ENCODE measurements at places on chromosomes 2 and 18. TPM values are rescaled to one million over a fixed set of nuclear protein-coding genes. Genes with fewer than 3 reads are reported as not detected.
A peak's percentile ranks its signal among the peaks of the same experiment; 100 is the strongest.

- H3K4me1 ChIP-seq, result peaks cover 9% of the 10 kb centered on the region
- no peak overlapping the region for H3K4me3 ChIP-seq
- DNase-seq, result no peak
- H3K27me3 ChIP-seq, result no peaks in the 10 kb centered on the region
Observed at GRCh38 chr2:61326423-61326822, 144.5 kb downstream of the USP34 start.

DNA sequence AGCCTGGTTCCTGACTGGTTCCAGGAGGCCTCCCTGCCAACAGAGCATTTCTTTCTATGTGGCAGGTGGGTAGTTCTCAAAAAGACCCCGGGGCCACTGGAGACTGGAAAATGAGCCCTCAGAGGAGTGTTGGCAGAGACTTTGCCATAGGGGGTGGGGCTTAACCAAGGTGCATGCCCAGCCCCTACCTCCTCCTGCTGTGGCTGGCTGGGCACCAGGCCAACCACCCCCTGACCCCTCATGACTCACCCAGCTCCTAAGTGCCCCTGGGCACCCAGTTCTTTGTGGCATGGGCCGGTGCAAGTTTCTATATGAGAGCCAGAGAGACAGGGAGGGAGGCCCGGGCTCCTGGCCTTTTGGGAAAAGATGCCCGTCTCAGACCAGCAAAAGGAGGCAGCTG, 98.2 kb upstream of the SMAD2 start:
- H3K4me3 ChIP-seq, result no peak overlapping the region
- H3K36me3 ChIP-seq, result no peaks in the 10 kb centered on the region
- H3K4me1 ChIP-seq, result peaks cover 20% of the 10 kb centered on the region
- H3K27ac ChIP-seq, result no peak overlapping the region
- no peaks in the 10 kb centered on the region for H3K27me3 ChIP-seq
- DNase-seq, result no peak

DNA sequence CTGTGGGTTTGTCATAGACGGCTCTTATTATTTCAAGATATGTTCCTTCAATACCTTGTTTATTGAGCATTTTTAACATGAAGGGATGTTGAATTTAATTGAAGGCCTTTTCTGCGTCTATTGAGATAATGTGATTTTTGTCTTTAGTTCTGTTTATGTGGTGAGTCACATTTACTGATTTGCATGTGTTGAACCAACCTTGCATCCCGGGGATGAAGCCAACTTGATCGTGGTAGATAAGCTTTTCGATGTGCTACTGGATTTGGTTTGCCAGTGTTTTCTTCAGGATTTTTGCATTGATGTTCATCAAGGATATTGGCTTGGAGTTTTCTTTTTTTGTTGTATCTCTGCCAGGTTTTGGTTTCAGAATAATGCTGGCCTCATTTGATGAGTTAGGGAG, 60.5 kb downstream of the GTF3C3 start:
- no peak overlapping the region for H3K4me3 ChIP-seq
- no peak for DNase-seq
- H3K27me3 ChIP-seq, result no peaks in the 10 kb centered on the region
- H3K27ac ChIP-seq, result no peak overlapping the region

GRCh38 chr2:194464964-194465638, 1191.9 kb upstream of the SLC39A10 start:
- H3K36me3 ChIP-seq, result no peaks in the 10 kb centered on the region
- H3K4me3 ChIP-seq, result no peak overlapping the region
- H3K27me3 ChIP-seq, result peaks cover 2% of the 10 kb centered on the region

- DNase-seq, result no peak
- H3K4me3 ChIP-seq, result no peak overlapping the region
- H3K27ac ChIP-seq, result no peak overlapping the region
- no peaks in the 10 kb centered on the region for H3K36me3 ChIP-seq
- peaks cover 20% of the 10 kb centered on the region for H3K27me3 ChIP-seq
Observed at GRCh38 chr2:130887643-130888042, 50.9 kb downstream of the ARHGEF4 start.

GRCh38 chr2:8595811-8596600, 85.8 kb upstream of the ID2 start:
- no peak overlapping the region for H3K4me3 ChIP-seq
- H3K27me3 ChIP-seq, result peaks cover 5% of the 10 kb centered on the region
- H3K27ac ChIP-seq, result no peak overlapping the region
- peaks cover 3% of the 10 kb centered on the region for H3K4me1 ChIP-seq
- H3K36me3 ChIP-seq, result no peaks in the 10 kb centered on the region

DNA sequence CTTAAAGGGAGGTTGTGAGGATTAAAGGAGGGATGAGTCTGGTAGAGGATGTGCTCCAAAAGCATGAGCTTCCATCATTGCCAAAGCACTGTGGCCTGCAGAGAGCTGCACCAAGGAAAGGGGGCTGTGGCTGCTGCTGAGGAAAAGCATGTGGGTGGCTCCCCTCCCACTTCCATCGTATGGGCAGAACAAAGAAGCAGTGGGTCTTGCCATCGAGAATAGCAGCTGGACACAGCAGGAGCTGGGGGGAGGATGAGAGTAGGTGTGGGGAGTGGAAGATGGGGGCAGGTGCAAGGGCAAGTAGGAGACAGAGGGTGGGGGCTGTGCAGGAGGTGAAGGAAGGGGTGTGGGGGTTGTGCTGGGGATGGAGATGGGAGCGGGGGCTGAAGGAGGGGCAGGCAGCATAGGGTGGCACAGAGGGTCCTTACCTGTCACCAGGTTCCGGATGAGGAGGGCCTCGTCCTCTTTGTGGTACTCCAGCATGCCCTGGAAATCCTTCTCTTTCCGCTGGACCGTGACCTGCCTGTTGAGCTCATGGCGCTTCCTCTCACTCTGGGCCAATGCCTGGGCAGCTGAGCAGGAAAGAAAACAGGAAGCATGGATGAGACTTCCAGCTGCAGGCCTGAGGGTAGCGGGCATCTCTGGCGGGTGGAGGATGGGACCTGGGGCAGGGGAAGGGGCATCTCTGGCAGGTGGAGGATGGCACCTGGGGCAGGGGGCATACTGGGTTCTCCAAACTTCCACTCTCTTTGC, 33.6 kb upstream of the ACAA2 start:
- peaks cover 2% of the 10 kb centered on the region for H3K27me3 ChIP-seq
- H3K4me3 ChIP-seq, result no peak overlapping the region
- no peaks in the 10 kb centered on the region for H3K36me3 ChIP-seq
- H3K4me1 ChIP-seq, result peaks cover 27% of the 10 kb centered on the region

TUBB8B gene
- not detected for total RNA-seq

PDK1 gene
- 27.9 TPM for total RNA-seq

ZSWIM2 gene
- not detected for total RNA-seq

CHRNG gene
- not detected for total RNA-seq

DNA sequence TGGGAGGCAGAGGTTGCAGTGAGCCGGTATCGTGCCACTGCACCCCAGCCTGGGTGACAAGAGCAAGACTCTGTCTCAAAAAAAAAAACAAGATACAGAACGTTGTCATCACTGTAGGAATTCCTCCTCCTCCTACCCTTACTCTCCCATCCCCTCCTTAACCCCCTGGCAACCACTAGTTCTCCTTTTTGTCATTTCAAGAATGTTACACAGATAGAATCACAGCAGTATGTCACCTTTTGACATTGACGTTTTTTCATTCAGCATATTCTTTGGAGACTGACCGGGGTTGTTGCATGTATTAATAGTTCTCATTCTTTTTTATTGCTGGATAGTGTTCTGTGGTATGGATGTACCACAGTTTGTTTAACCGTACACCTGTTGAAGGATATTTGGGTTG, 32.4 kb downstream of the TTLL4 start:
- no peak overlapping the region for H3K27ac ChIP-seq
- H3K4me1 ChIP-seq, result peaks cover 14% of the 10 kb centered on the region
- H3K27me3 ChIP-seq, result no peaks in the 10 kb centered on the region
- peaks cover 43% of the 10 kb centered on the region for H3K36me3 ChIP-seq
- no peak for DNase-seq

DNA sequence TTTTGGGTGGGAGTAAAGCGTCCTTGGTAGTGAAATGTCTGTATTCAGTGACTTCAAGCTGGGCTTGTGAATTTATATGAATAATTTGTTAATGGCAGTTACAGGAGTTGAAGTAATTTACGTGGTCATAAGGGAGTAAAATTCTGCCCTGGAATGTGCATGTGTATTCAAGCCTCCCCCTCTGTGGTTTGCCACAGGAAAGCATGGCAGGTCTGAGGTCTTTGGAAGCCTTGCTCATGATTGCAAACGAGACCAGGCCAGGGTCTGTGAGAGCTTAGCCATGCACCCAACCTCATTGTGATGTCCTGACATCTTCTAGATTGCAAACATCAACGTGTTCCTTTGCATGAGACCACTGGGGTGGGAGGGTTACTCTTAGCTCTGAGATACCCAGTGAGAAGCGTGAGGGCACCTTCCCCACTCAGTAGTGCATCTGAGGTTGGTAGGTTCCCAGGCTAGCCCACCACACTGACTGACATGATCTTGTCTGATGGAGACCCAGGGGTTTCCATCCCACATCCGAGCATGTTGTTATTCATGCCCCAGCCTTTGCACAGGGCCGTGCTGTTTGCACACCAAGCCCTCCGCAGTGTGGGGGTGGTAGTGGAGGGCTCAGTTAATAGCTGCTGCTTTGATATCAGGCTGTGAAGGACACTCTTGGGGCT, 216.5 kb downstream of the KLHL29 start:
- no peak overlapping the region for H3K4me3 ChIP-seq
- peak overlapping the region; percentile 87 for H3K27ac ChIP-seq
- no peak for DNase-seq
- H3K36me3 ChIP-seq, result peaks cover 4% of the 10 kb centered on the region

DNA sequence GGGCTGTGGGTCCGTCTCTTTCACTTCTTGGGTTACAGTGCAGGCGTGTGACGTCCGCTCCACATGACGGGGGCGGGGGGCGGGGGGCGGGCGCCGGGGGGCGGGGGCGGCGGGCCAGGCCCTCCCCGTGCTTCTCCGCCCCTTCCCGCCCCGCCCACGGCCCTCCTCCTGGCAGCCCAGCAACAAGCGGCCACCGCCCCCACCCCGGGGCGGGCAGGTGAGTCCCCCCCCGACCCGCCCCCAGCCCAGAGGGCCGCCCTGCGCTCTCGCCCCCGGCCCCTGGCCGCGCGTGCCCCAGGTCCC, 3.6 kb downstream of the ZNF516 start:
- H3K36me3 ChIP-seq, result no peaks in the 10 kb centered on the region
- peak overlapping the region; percentile 92 for H3K27ac ChIP-seq
- H3K4me1 ChIP-seq, result peaks cover 50% of the 10 kb centered on the region
- peak overlapping the region; percentile 88 for H3K4me3 ChIP-seq
- no peaks in the 10 kb centered on the region for H3K27me3 ChIP-seq

- peaks cover 6% of the 10 kb centered on the region for H3K36me3 ChIP-seq
- peak overlapping the region; percentile 94 for H3K27ac ChIP-seq
- no peaks in the 10 kb centered on the region for H3K27me3 ChIP-seq
- peaks cover 76% of the 10 kb centered on the region for H3K4me1 ChIP-seq
Observed at GRCh38 chr2:231113489-231113888, 11.4 kb downstream of the HTR2B start.

DNA sequence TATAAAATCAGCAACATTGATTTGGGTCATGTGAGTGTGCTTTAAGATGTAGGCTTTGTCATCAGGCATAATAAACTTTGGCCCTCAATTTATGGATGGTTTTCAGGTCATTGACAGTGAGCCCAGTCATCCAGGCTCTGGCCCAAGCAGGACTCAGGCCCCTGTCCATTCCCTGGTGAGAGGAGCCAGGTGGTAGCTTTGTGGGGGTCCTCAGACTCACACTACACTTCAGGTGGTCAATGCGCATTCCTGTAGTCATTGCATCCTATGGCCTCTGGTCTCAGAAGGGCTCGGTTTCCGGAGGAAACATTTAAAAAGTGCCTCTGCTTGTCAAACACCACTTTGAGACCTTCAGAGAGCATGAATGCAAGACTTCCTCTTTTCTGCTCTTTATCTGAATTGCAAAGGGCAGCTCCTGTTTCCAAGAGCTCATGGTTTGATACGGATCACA, 20.2 kb downstream of the LGALSL start:
- no peak overlapping the region for H3K4me3 ChIP-seq
- H3K27me3 ChIP-seq, result peaks cover 3% of the 10 kb centered on the region
- no peak overlapping the region for H3K27ac ChIP-seq
- no peaks in the 10 kb centered on the region for H3K36me3 ChIP-seq

DNA sequence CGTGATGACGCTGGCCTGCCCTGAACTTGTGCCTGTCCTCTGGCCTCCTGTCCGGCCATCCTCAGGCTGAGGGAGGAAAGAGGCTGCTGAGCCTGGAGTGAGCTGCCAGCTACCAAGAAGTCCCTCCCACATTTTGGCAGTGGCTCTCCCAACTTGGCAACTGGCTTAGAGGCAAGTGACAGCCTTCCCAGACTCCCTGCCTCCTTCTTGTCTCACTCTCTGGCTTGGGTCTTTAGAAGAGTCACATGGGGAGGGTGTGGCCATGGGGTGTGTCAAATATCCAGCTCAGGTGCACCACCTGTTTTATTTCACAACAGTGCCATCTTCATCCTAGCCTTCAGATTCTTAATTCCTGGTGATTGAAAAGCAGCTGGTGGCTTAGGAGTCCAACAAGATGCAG, 222.9 kb downstream of the PRKCE start:
- no peaks in the 10 kb centered on the region for H3K27me3 ChIP-seq
- DNase-seq, result no peak
- H3K4me3 ChIP-seq, result no peak overlapping the region
- H3K27ac ChIP-seq, result no peak overlapping the region
- H3K36me3 ChIP-seq, result peaks cover 18% of the 10 kb centered on the region
- H3K4me1 ChIP-seq, result peaks cover 1% of the 10 kb centered on the region

RPRD1A gene
- total RNA-seq, result 45.2 TPM

DNA sequence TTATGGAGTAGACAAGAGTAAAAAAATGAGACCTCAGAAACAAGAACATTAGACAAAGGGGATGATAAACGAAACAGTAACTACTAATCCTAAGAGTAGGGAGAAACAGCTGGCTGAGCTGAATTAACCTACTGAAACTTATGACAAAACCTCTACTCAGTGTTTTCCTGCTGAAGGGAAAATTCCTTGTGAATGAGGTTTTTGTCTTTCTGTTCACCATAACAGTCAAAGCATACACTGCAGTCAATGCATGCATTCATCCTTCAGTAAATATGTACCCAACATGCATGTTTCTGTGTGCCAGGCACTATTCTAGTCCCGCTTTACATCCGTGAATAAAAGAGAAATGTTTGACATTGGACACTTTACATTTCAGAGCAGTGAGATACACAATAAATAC, 805.6 kb upstream of the KLHL29 start:
- DNase-seq, result no peak
- H3K27ac ChIP-seq, result no peak overlapping the region
- no peak overlapping the region for H3K4me3 ChIP-seq
- no peaks in the 10 kb centered on the region for H3K27me3 ChIP-seq

DNA sequence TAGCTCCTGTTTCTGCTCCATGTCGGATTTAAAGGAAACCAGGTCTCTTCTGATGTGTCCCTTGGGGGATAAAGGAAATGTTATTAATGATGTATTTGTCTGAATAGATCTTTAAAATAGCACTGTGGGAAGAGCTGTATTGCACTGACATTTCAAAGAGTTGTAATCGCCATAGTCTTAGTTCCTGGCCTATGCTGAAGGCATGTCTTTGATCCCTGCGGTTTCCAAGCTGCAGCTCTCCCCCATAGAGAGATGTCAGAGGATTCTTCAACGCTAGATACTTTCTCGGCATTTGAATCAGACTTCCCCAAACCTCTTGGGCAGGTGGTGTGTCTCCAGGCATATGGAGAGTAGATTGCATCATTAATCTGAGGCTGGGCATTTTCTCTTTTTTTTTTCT, 40.4 kb downstream of the NAT8 start:
- no peak overlapping the region for H3K4me3 ChIP-seq
- no peak for DNase-seq
- peaks cover 4% of the 10 kb centered on the region for H3K4me1 ChIP-seq
- peaks cover 29% of the 10 kb centered on the region for H3K36me3 ChIP-seq

XDH gene
- total RNA-seq, result 0.23 TPM

Data from chondrocyte (in vitro differentiated cells).